ENCODE measurements at places on chromosomes 12 and 14. TPM values are rescaled to one million over a fixed set of nuclear protein-coding genes. Genes with fewer than 3 reads are reported as not detected.

The HNF1A gene
- total RNA-seq: not detected

The TEX52 gene
- not detected for total RNA-seq

The MDGA2 gene
- total RNA-seq: 51.1 TPM

The CCDC85C gene
- total RNA-seq: 6.1 TPM

The STON2 gene
- total RNA-seq: 27.3 TPM

The FGF23 gene
- total RNA-seq: not detected

The ZFP36L1 gene
- 17.7 TPM for total RNA-seq

The USP5 gene
- 57.8 TPM for total RNA-seq

The UNC79 gene
- 33.9 TPM for total RNA-seq

The CACNA1C gene
- 24.1 TPM for total RNA-seq

The B4GALNT1 gene
- 43.8 TPM for total RNA-seq

The SLC39A2 gene
- not detected for total RNA-seq

The B3GNT4 gene
- total RNA-seq: 4.7 TPM

The SLC17A8 gene
- 2.0 TPM for total RNA-seq

The CEBPE gene
- total RNA-seq: not detected

The LYZ gene
- total RNA-seq: 3.2 TPM

The WNT1 gene
- not detected for total RNA-seq

The NGB gene
- total RNA-seq: 4.9 TPM

The DIO2 gene
- total RNA-seq: 27.0 TPM

The OR6C3 gene
- not detected for total RNA-seq

The ZC2HC1C gene
- total RNA-seq: 1.7 TPM

The GPN3 gene
- total RNA-seq: 15.2 TPM

The KRT71 gene
- total RNA-seq: 0.25 TPM

The HCAR2 gene
- total RNA-seq: not detected

The NAV3 gene
- 224 TPM for total RNA-seq

The KRT2 gene
- not detected for total RNA-seq

The PAH gene
- total RNA-seq: 0.25 TPM

The EID3 gene
- 3.2 TPM for total RNA-seq

The KLHL33 gene
- 0.25 TPM for total RNA-seq

The KRT72 gene
- not detected for total RNA-seq

The RAPGEF3 gene
- total RNA-seq: 6.9 TPM

The RNFT2 gene
- 26.1 TPM for total RNA-seq

The TMPRSS12 gene
- not detected for total RNA-seq

The HOXC6 gene
- not detected for total RNA-seq
